ENCODE measurements at places on chromosomes 3 and 15.
A peak's percentile ranks its signal among the peaks of the same experiment; 100 is the strongest.

DNA sequence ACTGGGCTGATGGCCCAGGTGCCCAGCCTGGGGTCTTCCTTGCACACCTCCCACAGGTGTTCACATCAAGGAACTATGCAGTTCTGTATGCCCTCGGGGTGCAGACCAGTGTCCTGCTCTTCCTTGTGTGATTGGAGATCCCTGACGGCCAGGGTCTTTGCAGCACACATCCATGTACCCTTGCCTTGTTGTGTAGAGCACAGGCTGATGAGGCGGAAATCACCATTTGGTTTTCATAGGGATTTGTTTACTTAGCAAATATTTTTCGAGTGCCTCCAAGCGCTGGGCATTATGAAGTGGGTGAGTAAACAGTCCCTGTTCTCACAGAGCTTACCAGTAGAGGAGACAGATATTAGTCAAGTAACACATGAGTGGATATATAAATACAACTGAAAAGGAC, 209.3 kb upstream of the UMPS start:
- DNase-seq = no peak

GRCh38 chr3:126355777-126356372, 1.3 kb downstream of the KLF15 start:
- peak; percentile 21 for DNase-seq

GRCh38 chr15:80871858-80872257, 92.7 kb downstream of the CEMIP start:
- DNase-seq = no peak

DNA sequence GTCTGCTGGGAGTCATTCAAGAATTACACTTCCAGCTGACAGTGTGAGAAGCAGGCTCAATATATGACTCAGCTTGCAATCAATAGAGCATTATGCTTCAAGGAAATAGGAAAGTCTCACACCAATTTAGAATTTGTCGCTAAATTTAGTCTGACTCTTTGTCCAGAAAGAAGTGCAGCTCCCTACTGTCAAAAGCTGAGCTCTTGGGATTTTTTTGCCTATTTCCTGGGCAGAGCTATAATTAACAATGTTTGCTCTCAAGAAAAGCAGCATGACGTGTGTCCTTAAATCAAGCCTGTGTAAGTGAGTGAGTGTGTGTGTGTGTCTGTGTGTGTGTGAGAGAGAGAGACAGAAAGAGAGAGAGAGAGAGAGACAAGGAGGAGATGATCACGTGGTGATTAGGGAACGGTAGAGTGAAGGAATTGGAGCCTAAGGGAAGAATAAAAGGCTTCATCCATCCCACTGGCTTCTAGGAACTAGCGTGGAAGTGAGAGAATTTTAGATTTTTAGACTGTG, 16.4 kb upstream of the SLC35G2 start:
- DNase-seq = peak; percentile 30

GRCh38 chr3:151297429-151297828, 19.1 kb upstream of the P2RY14 start:
- peak; percentile 36 for DNase-seq

DNA sequence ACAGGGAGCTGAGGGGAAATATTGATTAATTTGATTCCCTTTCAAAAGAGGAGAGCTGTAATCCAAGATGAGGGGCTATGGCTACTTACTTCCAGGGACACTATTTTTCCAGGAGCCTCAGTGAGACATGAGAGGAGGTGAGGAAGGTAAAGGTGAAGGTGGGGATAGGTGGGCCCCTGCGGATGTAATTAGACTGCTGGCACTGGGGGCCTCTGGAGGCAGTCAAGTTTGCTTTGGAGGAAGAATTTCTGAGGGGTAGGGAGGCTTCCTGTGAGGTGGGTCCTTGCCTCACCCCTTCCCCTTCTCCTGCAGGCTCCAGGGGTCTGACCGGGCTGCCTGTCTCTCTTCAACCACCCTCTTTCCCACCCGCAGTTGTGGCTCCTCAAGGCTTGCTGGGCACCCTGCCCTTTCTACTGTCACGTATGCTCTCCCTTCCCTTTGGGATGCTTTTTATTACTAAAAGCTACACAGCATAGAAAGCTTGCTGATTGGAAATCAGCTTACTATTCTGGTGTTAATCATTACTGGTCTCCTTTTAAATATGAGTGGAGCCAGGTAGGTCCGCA, 22.5 kb downstream of the GASK1A start:
- DNase-seq = no peak

DNA sequence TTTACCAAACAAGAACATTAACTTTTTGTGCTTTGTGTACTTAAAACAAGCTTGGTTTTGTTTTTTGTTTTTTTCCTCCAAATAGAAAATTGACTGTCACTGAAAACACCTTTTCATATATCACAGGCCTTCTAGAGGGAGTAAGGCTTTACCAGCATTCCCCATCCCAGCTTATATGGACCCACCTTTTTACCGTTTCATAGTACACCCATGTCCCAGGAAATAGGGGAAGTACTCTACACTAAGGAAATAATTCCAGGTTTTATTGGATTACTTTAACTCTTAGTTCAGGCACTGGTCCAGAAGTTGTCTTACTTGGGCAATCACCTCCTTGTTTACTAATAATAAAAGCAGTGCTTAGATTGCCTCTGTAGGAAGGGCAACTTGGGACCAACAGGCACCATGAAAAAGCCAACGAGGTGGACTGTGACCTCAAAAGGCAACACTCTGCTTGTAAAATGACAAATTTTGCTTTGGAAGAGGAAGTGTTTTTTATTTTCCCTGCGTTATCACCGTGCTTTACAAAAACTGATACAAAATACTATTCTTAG, 26.2 kb downstream of the HMG20A start:
- DNase-seq = no peak

Data from fibroblast of skin of right biceps (primary cell).